ENCODE measurements at places on chromosomes 3 and 15.

DNA sequence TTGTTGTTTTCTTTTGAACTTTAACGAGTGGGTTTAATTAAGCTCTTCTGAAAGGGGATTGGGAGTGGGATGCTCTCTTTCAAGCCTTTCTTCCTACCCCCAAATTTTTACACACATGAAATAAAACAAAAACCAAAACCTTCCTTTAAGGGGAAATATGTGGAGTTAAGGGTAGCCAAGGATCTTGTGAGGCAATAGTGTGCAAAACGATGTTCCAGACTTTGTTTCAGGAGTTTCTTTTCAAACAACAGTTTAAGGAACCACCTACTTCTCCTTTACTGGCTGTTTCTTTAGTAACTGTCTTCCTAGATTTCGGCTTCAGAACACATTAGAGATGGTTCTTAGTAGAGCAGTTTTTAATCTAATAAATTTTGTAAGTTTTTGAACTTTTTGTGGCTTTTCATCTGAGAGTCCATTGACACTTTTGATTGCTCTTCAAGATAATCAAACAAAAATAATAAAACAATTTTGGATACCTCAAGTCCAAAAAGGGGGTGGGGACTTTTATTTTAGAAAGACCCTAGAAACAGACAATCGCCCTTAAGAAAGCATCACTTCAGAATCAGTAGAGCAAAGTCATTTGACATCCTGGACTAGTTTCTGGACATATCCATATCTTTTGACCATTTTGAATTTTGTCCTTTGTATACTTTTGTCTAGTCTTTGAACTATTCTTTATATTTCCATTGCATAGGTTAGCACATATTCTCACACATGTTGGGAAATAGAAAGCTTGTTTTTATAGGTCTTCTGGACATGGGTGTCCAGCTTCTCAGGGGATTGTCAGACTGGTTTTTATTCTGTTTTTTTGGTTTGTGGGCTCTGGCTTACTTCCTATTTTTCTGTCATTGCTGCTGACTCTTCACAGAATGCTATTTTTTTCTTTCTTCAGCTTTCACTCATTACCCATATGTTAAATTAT is 6.0 kb downstream of the DIPK2A start:
- no peak for DNase-seq

- no peak for DNase-seq
Observed at GRCh38 chr3:127064391-127065137, 81.6 kb downstream of the PLXNA1 start.

DNA sequence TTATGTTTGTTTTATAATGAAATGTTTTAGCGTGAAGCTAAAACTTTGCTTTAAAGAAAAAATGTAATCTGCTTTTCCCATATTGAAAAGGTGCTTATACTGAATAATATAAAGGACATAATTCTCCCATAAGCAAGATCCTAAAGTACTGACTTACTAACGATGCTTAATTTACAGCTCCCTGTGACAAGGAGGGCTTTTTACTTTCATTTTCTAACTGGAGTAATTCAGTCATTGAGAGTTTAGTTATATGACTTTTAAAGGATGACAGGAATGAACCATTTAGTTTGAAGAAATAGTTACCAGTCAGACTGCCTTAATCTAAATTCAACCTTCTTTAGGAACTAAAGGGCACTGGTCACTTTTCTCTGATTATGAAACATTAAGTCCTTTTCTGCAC is 19.3 kb upstream of the ZPLD1 start:
- no peak for DNase-seq

- peak; percentile 24 for DNase-seq
Observed at GRCh38 chr3:123642182-123642956, 57.5 kb upstream of the HACD2 start.

GRCh38 chr3:94117729-94118128 is 54.9 kb downstream of the NSUN3 start:
- DNase-seq = no peak

DNA sequence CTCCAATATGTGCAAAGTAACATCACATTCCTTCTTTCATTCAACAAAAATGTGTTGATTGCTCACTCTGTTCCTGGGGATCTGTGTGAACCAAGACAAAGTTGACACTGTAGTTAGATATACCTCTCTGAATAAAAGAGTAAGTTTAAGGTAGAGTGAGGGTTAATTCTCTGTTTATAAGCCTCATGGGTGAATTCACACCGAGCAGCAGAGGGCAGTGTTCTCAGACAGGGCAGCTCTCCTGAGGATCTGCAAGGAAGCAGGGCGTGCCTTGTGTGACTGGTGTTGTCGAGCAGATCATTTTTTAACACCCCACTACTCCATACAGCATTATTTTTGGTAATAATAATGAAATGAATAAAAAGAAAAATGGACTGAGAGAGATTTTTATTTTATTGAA is 34.4 kb downstream of the PAQR9 start:
- DNase-seq = no peak

DNA sequence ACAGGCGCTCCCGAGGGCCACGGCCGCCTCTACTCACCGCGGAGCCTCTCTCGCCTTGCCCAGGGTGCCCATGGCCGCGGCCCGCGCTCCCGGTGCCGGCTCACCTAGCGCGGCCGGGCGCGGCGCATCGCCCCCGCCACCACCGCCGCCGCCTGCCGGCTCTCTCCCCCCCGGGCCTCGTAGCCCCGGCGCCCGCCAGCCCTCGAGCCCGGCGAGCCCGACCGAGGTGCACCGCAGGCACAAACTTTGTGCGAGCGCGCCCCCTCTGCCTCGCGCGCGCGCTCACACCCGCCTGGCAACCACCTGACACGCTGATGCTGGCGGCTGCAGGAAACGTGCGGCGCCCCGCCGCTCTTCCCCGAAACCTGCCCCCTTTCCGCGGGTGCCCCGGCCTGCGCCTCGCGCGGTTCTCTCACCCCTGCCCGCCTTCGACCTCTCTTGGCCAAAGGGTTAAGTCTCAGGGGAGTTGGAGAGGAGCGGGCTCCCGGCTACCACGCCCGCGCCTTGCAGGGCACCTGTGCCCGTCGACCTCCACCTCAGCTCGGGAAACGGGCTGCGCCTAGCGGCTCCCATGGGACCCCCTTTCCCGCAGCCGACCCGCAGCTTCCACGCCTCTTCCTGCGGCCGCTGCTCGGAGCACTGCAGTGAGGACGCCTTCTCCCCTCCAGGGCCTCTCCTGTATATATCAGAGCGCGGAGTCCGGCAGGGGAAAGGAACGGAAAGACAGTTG is at the start of gene RASGRP1:
RASGRP1 (minus strand) TSS at position 258 of the 730 bp plus-strand sequence; CDS start at position 72, 186 bp downstream.
- peak; percentile 83 for DNase-seq

DNA sequence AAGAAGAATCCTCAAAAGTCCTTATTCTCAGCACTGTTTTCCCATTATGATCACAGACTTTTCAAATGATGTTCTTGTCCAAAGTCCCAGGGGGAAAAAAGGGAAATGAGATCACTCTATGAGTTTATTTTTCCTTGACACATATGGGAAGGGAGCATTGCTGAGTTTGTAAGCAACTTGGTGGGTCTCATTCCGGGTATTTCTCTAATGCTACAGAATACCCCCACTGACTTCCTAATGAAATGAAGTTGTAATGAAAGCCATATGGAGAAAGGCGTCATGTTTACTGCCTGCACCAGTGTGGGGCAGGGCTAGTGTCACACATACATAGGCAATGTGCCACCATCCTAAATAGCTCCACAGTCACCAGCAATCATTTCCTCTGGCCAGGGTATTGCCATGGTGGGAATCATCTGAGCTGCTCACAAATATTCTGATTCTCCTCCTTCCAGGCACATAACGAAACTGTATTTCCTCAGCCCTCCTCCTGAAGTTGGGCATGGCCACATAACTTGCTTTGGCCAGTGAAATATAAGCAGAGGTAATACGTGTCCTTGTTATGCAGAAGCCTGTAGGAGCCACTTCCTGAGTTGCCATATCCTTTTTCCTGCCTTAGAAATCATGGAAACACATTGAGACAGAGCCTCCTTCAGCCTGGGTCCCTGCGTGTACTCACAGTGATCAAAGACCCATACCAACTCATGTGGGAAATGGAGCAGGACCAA is 41.0 kb upstream of the C15orf61 start:
- no peak for DNase-seq

- no peak for DNase-seq
Observed at GRCh38 chr3:77254967-77255831, 215.3 kb downstream of the ROBO2 start.

DNA sequence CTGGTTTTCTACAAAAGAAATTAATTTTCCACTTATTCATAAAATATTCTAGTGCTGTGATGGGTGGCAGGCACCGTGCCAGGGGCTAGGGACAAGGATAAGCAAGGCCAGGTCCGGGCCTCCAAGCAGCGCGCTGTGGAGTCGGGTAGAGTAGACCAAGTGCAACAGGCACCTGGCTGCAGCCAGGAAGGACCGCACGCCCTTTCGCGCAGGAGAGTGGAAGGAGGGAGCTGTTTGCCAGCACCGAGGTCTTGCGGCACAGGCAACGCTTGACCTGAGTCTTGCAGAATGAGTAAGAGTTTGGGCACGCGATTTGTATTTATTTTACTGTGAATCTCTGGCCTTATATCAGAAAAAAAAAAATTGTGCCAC is at the start of gene CASR:
CASR (plus strand) TSS at position 148 of the 372 bp plus-strand sequence. CDS start 70,522 bp downstream, outside the sequence.
- DNase-seq = no peak

- DNase-seq = no peak
Observed at GRCh38 chr3:65936908-65937638, 101.6 kb downstream of the MAGI1 start.

GRCh38 chr3:69368129-69368741 is 17.7 kb downstream of the FRMD4B start:
- no peak for DNase-seq

- DNase-seq = no peak
Observed at GRCh38 chr3:138724443-138724842, 110.3 kb downstream of the PIK3CB start.

All from T-helper 9 cell (primary cell).